ENCODE measurements at places on chromosomes 4 and X.

GRCh38 chr4:43014256-43014655 is 121.7 kb downstream of the GRXCR1 start:
- no peak for DNase-seq

DNA sequence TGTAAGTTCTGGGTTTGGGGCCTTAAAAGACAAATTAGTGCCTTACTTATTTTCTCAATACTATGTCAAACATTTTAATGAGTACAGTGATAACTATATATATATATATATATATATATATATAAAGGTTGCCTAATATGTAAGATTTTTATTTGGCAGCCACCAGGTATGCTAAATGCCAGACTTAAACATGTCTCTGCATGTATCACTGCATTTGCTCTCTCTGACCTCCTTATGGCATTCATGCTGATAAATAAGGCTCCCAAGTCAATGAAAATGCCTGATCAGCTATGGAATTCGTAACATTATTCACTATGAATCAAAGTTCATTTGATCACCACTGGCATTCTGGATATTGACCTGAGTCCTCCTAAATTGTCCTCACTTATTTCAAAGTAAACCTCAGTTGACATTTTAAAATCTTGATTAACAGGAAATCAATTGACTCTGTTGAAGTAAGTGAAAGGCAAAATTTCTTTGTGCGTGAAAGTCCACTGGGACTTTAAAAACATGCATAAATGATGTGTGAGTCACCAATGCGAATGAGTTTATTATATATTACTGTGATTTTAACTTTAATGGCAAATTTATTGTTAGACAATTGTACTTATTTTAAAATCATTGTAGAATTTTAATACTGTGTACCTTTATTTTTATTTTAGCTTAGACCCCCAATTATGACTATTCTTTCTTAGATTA is 29.2 kb upstream of the AREG start:
- no peak for DNase-seq

GRCh38 chrX:132442691-132443090 is 46.1 kb downstream of the MBNL3 start:
- DNase-seq, result no peak

DNA sequence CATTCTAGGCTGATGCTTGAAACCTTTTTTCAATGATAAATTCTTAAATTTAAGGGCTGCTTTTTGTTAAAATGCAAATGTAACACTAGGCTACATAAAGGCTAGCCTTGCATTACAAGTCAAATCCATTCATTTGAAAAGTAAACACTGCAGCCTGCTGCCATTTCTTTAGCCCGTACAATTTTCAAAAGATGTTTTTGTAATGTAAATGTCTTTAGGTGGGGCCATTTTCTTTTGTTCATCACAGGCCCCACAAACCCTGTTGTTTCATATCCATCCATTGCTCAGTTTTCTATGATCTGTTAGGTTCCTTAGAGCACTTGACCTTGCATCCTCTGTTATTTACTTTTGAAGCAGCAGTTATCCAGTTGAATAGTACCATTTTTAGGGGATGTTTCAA is 296.2 kb upstream of the AMOT start:
- no peak for DNase-seq

DNA sequence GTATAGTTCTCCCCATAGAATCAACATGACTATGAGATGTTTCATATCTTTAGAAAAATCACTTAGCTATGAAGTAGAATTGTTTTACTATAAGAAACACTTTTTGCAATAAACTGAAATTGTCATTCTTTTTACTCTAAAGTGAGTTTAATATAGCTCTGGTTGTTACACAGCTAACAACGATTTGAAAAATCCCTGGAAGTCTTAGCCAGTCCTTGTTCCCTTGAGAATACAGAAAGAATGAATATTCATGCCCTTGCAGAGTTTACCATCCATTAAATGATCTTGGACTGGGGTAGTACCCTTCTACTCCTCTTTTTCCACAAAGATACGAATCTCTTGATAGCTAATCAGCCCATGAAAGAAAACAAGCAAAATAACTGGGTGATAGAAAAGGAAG is 141.8 kb downstream of the JADE1 start:
- no peak for DNase-seq

- no peak for DNase-seq
Observed at GRCh38 chrX:13086076-13086475, 41.7 kb upstream of the FAM9C start.

DNA sequence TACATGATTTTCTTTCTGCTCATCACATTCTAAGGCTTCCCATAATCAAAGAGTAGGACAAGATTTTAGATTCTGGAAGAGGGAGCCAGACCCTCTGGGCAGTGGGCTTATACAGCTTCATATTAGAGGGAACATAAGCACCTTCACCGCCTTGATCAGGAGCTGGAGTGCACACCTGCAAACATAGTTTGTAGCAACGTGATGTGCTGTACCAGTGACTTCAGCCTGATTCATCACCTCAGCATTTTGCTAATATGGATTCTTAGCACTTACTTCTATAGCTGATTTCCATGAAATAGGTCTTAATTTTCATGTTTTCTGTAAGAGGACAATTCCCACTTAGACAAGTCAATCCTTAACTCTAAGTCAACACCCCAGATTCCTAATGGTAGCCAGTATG is 36.7 kb downstream of the PCDH18 start:
- DNase-seq, result no peak

DNA sequence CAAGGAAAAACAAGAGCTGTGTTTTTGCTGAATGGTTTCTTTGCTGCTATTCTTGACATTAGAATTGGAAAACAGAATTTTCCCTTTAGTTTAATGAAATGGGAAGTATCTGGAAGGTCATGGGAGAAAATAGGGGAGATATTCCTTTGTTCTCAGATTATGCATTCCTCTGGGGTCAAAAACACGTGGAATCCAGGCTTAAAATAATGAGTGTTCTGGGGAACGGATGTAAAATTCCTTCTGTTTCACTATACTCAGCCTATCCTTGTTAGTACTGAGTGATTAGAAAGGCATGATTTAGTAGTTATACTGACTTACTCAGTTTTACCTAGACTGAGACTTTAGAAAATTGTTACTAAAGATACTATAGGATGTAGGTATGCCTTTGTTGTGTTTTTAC is 107.3 kb downstream of the ARHGAP10 start:
- no peak for DNase-seq

- no peak for DNase-seq
Observed at GRCh38 chr4:42112846-42113245, 39.6 kb downstream of the BEND4 start.

DNA sequence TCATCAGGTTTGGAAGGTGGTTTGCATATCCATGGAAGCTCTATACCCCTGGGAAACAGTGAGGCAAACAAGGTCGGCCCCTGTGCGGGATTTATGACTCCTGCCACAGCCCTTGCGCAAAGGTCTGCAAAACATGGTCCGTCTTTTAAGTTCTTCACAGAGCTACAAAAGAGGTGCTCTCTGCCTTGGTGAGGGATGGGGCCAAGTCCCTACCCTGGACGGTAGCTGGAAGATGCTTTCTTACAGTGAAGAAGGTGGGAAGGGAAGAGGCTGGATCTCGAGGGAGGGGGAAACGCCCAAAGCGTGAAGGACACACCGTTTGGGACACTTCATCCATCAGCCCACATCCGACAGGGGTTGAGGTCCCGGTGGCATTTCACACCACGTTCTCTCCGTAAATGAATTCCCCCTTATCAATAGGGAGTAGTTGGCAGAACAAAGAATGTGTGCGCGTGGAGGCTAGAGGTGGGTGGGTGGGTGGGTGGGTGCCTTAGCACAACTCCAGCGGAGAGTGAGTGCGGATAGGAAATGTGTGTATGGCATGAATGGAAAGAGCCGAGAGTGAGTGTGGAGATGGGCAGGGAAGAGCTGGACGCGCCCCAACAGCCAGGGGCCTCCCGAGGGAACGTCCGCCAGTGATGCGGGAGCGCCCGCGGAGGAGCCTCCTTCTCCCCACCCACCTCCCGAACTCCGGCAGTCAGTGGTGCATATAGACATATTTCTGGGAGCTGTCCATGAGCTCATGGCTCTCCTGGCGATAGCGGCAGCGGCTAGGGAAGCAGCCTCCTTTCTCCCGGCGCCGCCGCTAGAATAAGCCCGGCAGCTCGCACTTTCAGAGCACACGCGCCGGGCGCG is 68.3 kb downstream of the LARP7 start:
- peak; percentile 38 for DNase-seq

DNA sequence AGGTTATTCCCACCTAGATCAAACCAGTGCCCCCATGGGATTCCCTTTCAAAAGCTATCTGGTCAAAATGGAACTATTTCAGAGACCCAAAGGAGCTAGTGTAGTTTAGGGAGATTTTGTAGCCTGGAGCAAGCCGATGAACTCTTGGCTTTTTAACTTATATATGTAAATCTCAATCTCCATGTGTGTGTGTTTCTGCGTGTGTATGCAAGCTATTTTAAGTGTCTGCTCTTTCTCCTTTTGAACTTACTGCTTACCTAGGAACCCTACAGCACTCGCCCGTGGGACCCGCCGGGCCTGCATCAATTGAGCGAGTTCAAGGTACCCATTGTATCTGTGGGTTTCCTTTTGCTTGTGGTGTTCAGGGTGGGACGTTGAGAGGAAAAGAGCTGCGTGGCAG is 10.4 kb downstream of the CSTF2 start:
- DNase-seq, result no peak

DNA sequence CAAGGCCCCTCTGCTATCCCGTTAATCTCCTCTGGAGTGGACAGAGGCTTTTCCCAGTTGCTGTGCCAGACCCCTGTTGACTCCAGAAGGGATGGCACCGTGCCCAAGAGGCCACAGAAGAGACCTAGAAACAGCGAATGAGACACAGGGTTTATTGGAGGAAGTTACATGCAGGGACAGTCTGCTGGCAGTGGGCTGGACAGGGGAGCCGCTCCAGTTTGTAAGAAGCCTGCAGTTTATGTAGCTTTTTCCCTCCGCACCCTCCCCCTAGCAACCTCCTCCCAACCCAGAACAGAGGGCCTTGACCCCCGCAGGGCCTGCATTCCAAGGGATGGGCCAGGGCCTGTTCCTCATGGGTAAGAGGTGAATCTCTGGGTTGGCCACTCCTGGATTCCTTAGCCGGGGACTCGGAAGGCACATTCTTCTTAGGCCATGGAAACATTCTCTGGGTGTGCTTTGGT is 216.8 kb upstream of the PSAPL1 start:
- peak; percentile 34 for DNase-seq

- DNase-seq, result no peak
Observed at GRCh38 chr4:70754990-70755688, 33.4 kb downstream of the RUFY3 start.

DNA sequence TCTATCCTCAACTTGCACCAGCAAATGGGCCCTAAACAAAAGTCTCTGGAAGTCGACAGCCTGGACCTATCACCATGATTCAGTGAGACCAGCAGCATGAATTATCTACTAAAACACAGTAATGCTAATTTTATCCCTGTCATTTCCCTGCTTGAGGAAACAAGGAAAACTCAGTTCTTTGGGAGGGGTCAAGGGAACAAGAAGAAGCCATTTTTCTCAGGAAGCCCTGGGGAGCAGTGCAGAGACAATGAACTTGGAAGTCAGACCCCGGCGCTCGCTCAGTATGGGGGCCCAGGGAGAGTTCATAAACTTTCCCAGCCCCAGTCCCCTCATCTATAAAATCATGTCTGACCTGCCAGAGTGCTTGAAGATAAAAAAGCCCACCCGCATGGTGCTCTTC is 50.4 kb downstream of the DCTD start:
- DNase-seq, result no peak

DNA sequence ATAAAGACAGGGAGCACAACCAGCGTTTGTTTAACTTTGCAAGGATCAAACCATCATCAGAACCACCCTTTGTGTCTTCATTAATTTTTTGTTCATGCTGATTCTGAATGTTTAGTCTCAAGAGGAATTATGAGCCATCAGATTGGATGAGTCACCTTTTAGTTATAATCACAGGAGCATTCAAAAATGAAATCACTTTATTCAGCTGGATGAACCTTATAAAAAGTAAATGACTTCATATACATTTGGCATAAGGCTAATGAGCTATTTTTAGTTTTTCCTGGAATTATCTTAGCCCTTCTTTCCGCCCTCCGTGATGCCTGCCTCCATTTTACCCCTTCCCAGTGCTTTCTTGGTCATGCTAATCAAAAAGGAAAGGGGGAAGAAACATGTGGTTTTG is 103.6 kb downstream of the SORBS2 start:
- no peak for DNase-seq

DNA sequence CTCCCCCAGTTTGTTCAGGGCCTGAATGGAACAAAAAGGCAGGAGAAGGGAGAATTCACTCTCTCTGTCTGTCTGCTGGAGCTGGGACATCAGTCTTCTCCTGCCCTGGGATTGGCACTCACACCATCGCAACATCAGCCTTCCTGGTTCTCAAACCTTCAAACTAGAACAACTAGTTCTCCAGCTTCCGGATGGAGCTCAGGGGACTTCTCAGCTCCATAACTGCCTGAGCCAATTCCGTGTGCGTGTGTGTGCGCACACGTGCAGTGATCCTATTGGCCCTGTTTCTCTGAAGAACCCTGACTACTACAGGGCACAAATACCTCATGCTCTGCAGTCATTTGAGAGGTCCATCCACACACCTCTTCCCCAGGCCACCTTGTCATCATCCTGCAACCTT is 18.7 kb upstream of the MAN2B2 start:
- no peak for DNase-seq

Data from muscle of arm (tissue), 14 donors.